ENCODE measurements at places on chromosomes 16 and 17. TPM values are rescaled to one million over a fixed set of nuclear protein-coding genes. Genes with fewer than 3 reads are reported as not detected.

Gene MLYCD
- 9.0 TPM for total RNA-seq

DNA sequence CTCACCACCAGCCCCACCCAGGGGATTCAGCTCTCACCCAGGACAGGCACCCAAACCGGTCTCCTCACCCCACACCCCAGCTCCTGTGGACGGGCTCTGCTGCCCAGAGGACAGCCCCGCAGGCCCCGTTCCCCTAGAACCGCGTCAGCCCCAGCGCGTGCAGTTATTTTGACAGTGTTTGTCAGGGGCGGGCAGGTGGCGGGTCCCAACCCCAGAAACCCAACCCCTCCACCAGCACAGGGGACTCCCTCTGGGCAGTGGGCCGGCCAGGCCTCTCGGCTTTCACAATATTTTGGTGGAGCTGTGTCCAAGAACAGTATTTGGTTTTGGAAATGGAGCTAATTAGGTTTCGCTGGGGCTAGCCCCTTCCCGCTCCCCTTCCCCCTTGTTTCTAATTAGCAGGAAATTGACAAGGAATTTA is 44.8 kb downstream of the BAHCC1 start:
- DNase-seq = no peak

Gene ANKRD40CL
- 32.2 TPM for total RNA-seq

DNA sequence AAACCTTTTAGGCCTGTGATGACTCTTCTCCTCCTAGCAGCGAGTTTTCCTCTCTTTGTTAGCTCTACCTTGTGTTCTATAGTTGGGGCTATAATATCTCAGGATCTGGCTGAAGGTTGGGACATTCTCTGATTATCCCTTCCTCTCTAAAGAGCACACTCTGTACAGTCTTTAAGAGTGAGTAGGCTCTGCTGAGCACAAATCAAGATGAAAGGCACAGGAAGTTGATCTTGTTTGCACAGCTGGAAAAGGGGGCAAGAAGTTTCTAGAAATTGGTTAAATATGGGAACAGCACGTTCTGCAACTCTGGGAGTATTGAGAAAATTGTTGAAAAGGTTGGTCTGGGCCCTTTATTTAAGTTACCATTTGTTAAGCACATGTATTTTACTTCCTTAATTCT is 240.9 kb downstream of the CDH11 start:
- no peak for DNase-seq

GRCh38 chr17:16013943-16014407 is 14.4 kb downstream of the TTC19 start:
- no peak for DNase-seq

GRCh38 chr16:86931410-86931941 is 353.1 kb downstream of the FOXL1 start:
- peak; percentile 4 for DNase-seq

Gene CD300E
- not detected for total RNA-seq

DNA sequence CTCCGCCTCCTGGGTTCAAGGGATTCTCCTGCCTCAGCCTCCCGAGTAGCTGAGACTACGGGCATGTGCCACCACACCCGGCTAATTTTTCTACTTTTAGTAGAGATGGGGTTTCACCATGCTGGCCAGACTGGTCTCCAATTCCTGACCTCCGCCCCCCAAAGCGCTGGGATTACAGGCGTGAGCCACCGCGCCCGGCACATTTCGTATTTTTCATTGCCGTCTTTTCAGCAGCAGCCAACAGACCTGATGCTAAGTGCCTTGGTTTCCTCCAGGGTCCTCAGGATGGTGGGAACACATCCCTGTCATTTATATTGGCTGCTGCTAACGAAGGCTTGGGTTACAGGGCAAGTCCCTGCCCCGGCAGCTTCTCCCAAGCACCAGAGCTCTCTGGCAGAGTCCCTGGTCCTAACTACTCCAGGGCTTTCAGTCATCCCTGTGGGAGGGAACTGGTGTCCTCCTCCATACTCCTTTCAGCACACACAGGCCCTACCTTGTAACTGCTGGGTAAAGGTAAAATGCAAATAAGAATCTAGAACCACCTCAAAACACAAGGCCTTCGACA is 1.5 kb upstream of the RNF157 start:
- DNase-seq = no peak

Gene SMIM36
- total RNA-seq = not detected

Gene HSD17B2
- total RNA-seq = 45.5 TPM

DNA sequence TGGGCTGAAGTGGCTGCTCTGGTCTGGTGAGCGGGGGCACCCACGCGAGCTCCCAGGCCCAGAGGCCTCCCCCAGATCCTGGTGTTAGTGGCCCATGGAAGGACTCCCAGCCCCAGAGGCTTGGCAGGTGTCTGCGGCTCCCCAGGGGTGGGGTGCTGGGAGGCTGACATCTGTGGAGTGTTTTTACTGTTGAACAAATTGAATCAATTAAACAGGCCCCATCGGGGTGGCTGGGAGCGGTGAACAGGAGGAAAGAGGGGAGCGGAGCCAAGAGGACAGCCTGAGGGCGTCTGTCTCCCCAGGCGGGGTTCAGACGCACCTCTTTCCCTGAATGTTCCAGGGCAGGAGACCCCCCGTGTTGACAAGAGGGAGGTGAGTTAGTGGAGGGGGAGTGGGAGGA is 29.9 kb downstream of the ACTG1 start:
- no peak for DNase-seq

- DNase-seq = peak; percentile 45
Observed at GRCh38 chr16:81562174-81562849, 117.7 kb downstream of the CMIP start.

Gene ELAC2
- 46.7 TPM for total RNA-seq

Gene SCO1
- 32.1 TPM for total RNA-seq

DNA sequence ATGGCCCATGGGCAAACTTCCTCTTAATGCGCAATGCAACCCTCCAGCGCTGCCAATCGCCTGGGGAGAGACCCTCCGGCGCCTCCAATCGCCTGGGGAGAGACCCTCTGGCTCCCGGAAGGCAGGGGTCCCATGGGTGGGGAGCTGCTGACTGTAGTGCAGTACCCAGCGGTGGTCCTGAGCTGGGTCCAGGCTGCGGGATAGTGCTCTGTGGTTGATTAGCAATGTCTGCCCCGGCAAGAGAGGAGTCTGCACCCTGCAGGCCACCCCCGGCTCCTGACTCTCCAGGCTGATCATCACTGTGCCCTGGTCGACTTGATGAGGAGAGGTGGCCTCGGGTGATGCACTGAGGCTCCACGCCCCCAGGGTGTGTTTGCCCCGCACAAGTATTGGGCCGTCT is 44.6 kb upstream of the ZNF469 start:
- DNase-seq = peak; percentile 35

GRCh38 chr17:19943026-19943425 is 34.6 kb downstream of the AKAP10 start:
- no peak for DNase-seq

DNA sequence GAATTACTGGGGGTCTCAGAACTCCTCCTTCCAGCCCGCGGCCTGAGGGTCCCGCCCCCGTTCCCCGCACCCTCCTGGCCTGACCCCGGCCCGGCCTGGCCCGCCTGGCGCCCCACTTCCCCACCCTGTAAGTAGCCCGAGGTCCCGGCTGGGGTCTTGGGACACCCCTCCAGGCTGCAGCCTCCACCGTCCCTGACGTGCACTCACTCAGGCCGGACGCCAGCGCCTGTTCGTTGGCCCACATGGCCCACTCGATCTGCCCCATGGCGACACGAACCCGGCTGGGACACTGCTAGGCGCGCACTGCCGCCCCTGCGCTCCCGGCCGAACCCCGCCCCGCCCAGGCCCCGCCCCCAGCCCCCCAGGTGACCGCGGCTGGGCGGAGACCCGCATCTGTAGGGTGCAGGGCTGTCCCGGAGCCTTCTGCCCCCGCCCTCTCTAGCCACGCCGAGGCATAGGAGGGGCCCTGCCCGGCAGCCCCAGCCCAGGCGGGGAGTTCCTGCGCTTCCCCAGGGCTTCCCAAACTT is at the start of gene CYBA:
TSS of gene CYBA (minus strand) at position 305 of the 527 bp plus-strand sequence. CDS start at position 265, 40 bp downstream.
- peak; percentile 95 for DNase-seq

Gene QRICH2
- 1.6 TPM for total RNA-seq

GRCh38 chr16:86987746-86988670 is 329.2 kb downstream of the C16orf95 start:
- DNase-seq = no peak

DNA sequence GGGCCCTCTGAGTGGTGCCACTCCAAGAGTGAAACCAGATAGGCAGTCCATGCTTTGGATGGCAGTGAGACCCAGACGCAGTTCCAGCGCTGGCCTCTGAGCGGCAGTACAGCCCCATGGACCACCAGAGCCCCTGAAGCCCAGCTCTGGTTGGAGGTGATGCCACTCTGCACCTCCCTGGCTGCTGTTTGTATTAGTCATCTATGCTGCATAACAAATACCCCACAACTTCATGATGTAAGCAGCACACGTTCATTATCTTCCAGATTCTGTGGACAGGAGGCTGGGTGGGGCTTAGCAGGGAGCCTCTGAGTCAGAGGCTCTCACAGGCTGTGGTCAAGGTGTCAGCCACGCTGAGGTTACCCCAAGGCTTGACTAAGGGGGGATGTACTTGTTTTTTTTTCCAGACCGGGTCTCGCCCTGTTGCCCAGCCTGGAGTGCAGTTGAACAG is 5.1 kb upstream of the NME4 start:
- no peak for DNase-seq

DNA sequence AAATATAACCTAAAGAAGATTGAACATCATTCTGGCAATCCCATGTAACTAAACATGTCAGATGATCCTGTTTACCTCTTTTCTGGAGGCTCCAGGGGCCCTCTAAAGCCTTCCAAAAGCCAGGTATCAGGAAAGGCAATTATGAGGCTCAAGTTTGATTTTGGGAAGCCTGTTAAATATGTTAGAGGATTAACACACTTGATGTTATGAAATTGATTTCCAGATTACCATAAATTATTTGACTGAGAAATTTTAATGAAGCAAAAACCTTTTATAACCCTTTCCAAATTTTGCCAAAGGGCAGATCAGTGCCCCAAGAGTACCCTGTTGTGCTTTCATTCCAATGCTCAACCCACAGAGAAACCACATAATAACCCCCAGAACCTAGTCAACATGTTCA is 29.3 kb downstream of the PHKB start:
- DNase-seq = no peak

Measured in mucosa of descending colon (tissue), 3 donors.